ENCODE measurements at places on chromosomes 6 and 20.

DNA sequence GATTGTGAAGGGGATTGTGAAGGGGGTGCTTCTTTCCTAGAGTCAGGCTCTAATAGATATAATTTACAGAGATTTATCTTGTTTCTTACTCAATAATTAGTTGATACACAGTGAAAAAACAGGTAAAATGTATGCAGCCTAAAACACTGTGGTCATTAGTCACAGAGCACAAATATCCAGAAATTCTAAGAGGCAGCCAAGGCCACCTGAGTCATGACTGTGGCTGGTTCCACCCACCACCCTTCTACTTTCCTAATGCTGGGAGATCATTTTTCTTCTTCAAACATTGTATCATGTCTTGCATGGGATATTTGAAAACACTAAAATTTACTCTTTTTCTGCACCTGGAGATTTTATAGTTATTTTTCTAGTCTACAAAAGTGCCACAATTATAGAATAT lies 181.6 kb downstream of the OTOR start:
- DNase-seq: no peak

GRCh38 chr6:46377209-46377608 lies 114.0 kb downstream of the RCAN2 start:
- no peak for DNase-seq

GRCh38 chr6:40912158-40912946 lies 126.7 kb downstream of the UNC5CL start:
- DNase-seq: peak; percentile 71

GRCh38 chr6:148304976-148305375 lies 37.7 kb upstream of the SASH1 start:
- DNase-seq: no peak

DNA sequence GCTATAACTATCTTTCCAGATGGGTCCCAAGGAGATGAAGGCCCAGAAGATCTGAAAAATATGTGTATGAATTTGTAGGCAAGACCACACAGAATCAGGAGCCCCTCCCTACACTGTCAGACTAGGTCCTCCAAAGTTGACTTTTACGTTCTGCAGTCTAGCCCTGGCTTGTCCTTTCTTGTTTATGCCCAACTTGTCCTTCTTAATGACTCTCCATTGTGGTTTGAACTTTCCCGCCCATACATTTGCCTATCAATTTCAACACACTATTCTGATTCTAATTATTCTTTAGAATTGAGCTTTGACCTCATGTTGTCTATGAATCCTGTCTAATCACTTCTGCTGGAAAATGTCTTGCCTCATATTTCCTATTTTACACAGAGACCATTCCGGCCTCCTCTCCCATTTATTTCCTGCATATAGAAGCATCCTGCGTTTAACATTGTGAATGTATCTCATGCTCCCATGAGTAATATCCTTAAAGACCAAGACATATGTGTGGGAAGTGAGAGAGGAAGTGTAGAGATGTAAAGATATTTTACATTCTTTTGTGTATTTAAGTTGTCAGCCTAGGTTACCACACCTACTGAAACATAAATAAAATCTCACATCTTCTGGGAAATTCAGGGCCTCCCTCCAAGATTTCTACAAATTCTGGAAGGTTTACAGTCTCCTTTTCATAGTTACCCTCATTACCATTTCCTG lies 348.3 kb downstream of the BCKDHB start:
- no peak for DNase-seq

- DNase-seq: no peak
Observed at GRCh38 chr20:41608606-41609005, 9.6 kb downstream of the CHD6 start.

DNA sequence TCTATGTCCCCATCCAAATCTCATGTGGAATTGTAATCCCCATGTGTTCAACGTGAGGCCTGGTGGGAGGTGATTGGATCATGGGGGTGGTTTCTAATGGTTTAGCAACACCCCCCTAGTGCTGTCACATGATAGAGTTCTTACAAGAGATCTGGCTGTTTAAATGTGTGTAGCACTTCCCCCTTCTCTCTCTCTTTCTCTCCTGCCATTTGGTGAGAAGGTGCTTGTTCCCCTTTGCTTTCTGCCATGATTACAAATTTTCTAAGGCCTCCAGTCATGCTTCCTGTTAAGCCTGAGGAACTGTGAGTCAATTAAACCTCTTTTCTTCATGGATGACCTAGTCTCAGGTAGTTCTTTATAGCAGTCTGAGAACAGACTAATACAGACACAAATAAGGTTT lies 165.4 kb downstream of the OGFRL1 start:
- DNase-seq: no peak

DNA sequence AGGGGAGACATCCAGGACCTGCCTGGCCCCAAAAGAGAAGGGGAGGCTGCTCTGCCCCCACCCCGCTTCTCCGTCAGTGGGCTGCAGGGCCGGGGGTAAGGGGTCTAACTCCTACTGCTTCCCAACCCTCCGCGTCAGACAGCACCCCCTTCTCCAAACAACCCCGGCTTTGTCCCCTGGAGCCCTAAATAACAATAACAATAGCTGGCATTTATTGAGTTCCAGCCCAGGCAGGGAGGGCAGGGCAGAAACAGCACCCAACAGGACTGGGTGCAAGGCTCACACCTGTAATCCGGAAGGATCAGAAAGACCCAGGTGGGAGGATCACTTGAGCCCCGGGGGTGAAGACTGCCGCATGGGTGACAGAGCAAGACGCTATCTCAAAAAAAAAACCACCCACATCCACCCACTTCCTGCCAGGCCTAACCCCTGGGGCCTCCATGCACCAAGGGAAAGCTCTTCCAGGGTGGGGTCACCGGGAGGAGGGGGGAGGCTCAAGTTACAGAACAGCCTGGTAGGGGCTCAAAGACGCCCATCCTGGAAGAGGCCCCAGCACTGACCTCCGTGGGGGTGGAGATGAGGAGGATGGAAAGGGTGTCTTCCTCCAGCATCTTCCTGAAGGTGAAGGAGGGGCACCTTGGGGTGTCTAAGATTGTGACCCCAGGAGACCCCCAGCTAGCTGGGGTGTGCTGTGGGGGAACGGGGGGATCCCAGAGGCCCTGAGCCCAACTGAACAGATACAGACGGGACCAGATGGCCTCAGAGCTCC lies 1.3 kb upstream of the FNDC11 start:
- DNase-seq: peak; percentile 78

DNA sequence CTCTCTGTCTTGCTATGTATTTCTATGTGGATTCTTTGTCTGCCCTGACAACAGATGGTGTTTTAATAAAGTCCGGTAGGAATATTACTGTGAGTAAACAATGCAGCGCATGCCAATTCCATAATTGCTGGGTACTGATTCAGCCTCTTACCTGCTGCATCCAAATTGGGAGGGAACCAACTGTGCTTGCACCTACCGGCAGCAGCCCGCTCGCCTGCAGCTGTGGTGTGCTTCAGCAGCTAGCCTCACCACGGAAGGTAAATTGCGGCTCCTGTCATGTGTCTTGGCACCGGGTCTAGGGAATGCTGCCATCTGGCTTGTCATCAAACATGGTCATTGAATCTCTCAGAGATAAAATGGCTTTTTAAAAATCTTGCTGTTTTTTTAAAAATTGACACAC lies 704.8 kb upstream of the SLC35B3 start:
- no peak for DNase-seq

DNA sequence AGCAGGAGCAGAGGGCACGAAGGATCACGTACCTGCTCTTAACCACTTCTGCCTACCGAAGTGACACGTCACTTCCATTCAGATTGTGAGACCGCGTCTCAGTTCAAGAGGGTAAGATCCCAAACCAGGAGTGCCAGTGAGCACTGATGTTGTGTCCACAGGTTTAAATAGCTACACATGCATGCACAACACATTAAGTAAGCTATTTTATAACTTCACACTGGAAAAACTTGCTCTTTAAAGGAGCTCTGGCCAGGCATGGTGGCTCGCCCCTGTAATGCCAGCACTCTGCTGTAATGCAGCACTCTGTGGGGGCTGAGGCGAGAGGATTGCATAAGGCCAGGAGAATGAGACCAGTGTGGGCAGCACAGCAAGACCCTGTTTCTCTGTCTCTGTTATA lies 21.1 kb downstream of the ABHD12 start:
- no peak for DNase-seq

DNA sequence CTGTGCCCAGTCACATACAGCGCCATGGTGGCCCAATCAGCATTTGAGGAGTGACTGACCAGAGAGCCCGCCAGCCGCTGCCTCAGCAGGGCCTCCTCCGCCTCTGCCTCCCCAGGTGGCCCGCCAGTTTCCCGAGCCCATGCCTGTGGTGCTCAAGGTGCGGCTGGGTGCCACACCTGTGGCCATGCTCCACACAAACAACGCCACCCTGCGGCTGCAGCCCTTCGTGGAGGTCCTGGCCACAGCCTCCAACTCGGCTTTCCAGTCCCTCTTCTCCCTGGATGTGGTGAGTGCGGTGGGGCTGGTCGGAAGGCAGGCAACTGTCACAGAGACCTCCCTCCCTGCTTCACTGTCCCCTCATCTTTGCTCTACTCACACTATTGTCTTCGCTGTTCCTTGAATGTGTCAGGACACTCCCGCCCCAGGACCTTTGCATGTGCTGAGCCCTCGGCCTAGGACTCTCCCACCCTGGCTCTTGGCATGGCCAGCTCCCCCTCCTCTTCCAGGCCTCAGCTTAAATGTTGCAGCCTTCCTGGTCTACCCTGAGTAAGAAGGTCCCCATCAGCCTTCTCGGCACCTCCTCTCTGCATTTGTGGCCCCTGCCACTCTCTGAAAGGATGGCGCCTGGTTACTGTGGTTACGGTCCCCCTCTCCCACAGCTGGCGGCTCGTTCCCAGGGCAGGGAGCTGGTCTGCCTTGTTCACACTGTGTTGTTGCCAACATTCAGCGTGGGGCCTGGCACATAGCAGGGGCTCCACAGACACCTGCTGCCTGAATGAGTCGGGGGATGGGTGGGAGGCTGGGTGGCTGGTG lies 11.8 kb upstream of the BPIFB6 start:
- no peak for DNase-seq

GRCh38 chr20:17327185-17328148 lies 100.6 kb downstream of the PCSK2 start:
- no peak for DNase-seq

- no peak for DNase-seq
Observed at GRCh38 chr6:20778912-20779311, 244.7 kb downstream of the CDKAL1 start.

GRCh38 chr6:103335412-103335811 lies 1524.3 kb downstream of the HACE1 start:
- no peak for DNase-seq

DNA sequence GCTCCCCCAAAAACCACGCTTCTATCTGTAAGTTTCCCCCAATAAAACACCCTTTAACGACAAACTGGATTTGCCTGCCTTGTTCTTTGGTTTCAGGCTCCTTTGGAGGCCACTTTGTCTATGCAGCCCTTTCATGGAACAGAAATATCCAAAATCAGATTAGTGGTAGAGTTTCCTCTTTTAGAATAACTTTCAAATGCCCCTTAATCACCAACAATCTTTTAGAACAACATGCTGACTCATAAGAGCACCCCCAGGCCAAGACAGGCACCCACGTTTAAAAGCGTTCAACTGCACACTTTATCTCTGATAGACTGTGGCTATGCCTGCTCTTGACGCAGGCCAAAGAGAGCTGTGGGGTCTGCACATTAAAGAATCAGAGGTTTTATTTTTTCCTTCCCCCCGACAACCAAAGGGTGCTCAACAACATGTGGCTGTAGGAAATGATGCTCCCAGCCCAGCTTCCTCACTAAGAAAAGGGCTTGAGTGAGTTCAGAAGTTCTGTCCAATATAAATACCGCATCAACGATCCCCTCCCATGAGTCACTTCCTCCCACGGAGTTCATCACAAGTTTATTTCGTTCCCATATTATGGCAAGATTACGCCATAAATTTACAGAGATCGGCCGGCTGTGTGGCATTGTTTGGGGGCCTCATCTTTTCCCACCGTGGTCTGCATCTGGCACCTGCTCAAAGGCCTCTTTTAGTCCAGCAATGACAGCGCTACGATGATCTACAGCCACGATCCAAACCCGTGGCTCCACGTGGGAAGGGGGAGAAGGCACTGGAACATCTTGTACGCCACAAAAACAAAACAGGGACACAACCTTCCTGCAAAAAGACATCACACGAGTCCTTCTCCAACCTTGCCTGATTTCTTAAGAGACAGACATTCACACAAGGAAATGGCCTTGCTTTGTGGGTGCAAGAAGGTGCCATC lies 88.8 kb upstream of the NFATC2 start:
- DNase-seq: peak; percentile 37

GRCh38 chr6:157831424-157832249 lies 8.6 kb downstream of the SNX9 start:
- DNase-seq: no peak

DNA sequence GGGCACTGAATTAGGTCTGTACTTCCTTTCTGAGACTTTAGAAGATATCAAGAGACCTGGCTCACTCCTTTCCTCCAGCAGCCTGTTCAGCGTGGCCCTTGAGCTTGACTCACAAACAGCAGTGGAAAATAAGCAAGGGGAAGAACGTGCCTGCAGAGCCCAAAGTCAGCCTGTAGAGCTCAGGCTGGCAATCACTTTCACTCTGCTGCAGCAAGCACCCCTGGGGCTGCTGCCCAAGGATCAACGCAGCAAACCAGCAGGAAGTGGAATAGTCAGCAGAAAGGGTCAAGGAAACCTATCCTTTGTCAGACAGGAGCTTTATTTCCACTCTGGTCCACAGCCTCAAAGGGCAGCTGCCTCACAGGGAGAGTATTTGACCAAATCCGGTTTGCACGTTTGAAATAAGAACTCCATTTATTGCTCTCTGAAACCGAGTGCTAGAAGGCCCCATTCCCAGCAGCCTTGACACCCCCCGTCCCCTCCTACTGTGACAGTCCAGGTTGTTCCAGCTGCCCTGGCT lies 77.4 kb downstream of the PRDM1 start:
- DNase-seq: no peak

GRCh38 chr20:24100370-24101011 lies 111.9 kb upstream of the GGTLC1 start:
- peak; percentile 57 for DNase-seq

DNA sequence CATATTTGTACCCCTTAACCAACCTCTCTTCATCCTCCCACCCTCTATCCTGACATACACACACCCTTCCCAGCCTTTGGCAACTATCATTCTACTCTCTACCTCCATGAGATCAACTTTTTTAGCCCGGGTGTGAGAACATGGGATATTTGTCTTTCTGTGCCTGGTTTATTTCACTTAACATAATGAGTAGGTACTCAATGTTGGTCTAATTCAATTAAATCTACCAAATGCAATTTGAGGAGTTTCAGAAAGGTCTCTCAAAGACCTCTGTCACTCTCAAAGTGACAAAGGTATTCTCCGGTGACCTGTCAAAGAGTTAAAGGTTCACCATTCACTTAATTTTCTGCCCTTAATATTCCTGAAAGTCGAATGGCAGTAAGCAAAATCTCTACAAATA lies 87.7 kb downstream of the ME1 start:
- DNase-seq: no peak

All from hematopoietic multipotent progenitor cell treated with erythropoietin and hydrocortisone succinate and interleukin-3 and kit ligand, for 8 days (in vitro differentiated cells).